ENCODE measurements at places on chromosomes 1 and 21. TPM values are rescaled to one million over a fixed set of nuclear protein-coding genes. Genes with fewer than 3 reads are reported as not detected.

DNA sequence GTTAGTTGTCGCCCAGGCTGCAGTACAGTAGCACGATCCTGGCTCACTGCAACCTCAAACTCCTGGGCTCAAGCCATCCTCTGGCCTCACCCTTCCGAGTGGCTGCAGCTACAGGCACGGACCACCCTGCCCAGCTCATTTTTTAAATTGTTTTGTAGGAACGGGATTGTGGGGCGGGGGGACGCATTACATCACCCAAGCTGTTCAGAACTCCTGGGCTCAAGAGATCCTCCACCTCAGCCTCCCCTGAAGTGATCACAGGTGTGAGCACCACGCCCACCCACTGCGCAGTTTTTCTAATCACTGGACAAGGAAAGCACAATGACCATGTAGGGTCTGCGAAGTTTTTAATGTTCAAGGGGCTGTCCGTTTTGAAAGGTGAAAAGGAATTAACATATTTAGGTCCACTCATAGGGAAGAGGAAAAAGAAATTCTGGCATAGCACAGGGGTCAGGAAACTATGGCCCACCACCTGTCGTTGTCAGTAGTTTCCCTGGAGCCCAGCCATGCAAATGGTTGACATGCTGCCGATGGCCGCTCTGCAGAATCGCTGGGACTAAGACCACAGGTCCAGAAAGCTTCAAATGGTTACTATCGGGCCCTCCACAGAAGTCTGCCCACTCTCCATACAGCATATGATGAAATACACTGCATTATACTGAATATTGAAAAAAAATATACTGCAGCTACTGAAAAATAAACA, 26.0 kb downstream of the SETD4 start:
- DNase-seq, result no peak

- no peak for DNase-seq
Observed at GRCh38 chr1:160548960-160549664, 26.1 kb upstream of the SLAMF6 start.

Gene TMEM9
- 29.3 TPM for total RNA-seq

Gene PFKL
- 239 TPM for total RNA-seq

Gene OR2T11
- total RNA-seq, result not detected

Gene DPT
- total RNA-seq, result 30.9 TPM

Gene ADAM30
- not detected for total RNA-seq

All from left colon (tissue), 2 donors.